Calu3 (cell line): ENCODE measurements at places on chromosomes 3 and 15. TPM values are rescaled to one million over a fixed set of nuclear protein-coding genes. Genes with fewer than 3 reads are reported as not detected.

The MESP1 gene
- 5.3 and 5.9 TPM in 2 replicates for total RNA-seq

The MTFMT gene
- total RNA-seq = 18.9 and 27.6 TPM in 2 replicates

The MME gene
- total RNA-seq = 12.8 and 14.4 TPM in 2 replicates

The RBP2 gene
- total RNA-seq = not detected in 2 replicates

The VIPR1 gene
- total RNA-seq = 16.6 and 19.2 TPM in 2 replicates

The LYZL4 gene
- total RNA-seq = not detected in 2 replicates

The MAP1A gene
- 0.05 and 0.27 TPM in 2 replicates for total RNA-seq

The DNAH12 gene
- 0.92 and 1.6 TPM in 2 replicates for total RNA-seq

The ASB14 gene
- total RNA-seq = 0.12 and 0.40 TPM in 2 replicates

The TGM5 gene
- total RNA-seq = not detected in 2 replicates

The LOXL1 gene
- 2.1 and 2.2 TPM in 2 replicates for total RNA-seq

The DUSP7 gene
- 7.7 and 7.9 TPM in 2 replicates for total RNA-seq

The MAGEL2 gene
- not detected in 2 replicates for total RNA-seq

The SOX14 gene
- not detected in 2 replicates for total RNA-seq

The VPS8 gene
- total RNA-seq = 62.5 and 72.8 TPM in 2 replicates

The LRRC49 gene
- 5.8 and 6.3 TPM in 2 replicates for total RNA-seq

The RHCG gene
- 0.59 and 1.1 TPM in 2 replicates for total RNA-seq

The CHRM5 gene
- not detected in 2 replicates for total RNA-seq

The GLCE gene
- total RNA-seq = 20.4 and 22.4 TPM in 2 replicates

The IRAK2 gene
- 25.5 and 31.6 TPM in 2 replicates for total RNA-seq

The EFCAB12 gene
- total RNA-seq = 0.42 and 0.54 TPM in 2 replicates

The IGDCC3 gene
- total RNA-seq = not detected in 2 replicates

The GHRL gene
- 0.85 and 2.1 TPM in 2 replicates for total RNA-seq

The ISLR2 gene
- not detected in 2 replicates for total RNA-seq

The KPNA4 gene
- total RNA-seq = 116 and 117 TPM in 2 replicates

The TTC21A gene
- total RNA-seq = 8.1 and 9.1 TPM in 2 replicates

The CPNE9 gene
- total RNA-seq = not detected in 2 replicates

The ITGA11 gene
- total RNA-seq = not detected in 2 replicates

The CPNE4 gene
- 23.2 and 31.1 TPM in 2 replicates for total RNA-seq

The PDCD6IP gene
- 172 and 213 TPM in 2 replicates for total RNA-seq

The CHL1 gene
- total RNA-seq = 0.73 and 1.0 TPM in 2 replicates

The SLCO2A1 gene
- total RNA-seq = not detected in 2 replicates

The NR1I2 gene
- total RNA-seq = 2.9 and 6.0 TPM in 2 replicates

The ROPN1 gene
- not detected in 2 replicates for total RNA-seq

The MORC1 gene
- not detected in 2 replicates for total RNA-seq

The CHRNA3 gene
- total RNA-seq = not detected in 2 replicates

The ZNF860 gene
- 7.5 and 11.8 TPM in 2 replicates for total RNA-seq

The BBX gene
- total RNA-seq = 66.9 and 72.2 TPM in 2 replicates

The IDH2 gene
- total RNA-seq = 96.1 and 108 TPM in 2 replicates

The BFSP2 gene
- not detected in 2 replicates for total RNA-seq
